Lower leg skin (tissue), 4 donors: ENCODE measurements at places on chromosomes 5 and 9.

GRCh38 chr5:56164376-56164775 lies 68.8 kb downstream of the ANKRD55 start:
- no peak for DNase-seq

DNA sequence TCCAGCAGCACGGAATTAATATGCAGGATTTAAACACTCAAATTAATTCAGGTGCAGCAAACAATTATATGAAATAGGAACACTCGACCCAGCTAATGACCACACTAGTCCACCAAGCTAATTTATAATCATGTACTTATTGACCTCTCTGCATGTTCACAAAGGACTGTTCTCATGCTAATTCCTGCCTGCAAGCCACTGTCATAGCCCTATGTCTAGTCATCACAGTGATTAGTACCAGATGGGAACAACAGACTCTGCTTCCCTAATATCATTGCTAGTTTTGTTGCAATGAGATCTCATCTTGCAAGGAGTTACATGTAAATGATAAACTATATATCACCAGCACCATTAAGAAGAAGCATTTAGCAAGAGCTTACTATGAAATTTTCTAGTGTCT lies 553.0 kb upstream of the GRAMD2B start:
- DNase-seq, result no peak

DNA sequence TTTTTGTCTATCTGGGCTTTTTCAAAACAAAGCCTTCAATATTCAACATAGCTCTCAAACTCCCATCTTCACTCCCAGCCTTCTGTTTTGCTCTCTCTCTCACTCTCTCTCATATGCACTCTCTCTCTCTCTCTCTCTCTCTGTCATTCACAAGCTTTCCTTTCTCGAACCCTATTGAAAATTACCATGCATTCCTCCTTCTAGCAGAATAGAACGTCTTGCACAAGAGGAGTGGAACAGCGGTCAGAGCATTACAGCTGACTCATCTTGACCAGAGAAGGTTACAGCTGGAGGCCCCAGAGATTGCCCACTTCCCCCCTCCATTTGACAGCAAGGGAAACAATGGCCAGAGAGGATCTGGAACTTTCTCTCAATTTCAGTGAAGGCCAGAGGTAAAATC lies 51.0 kb upstream of the LIFR start:
- no peak for DNase-seq

DNA sequence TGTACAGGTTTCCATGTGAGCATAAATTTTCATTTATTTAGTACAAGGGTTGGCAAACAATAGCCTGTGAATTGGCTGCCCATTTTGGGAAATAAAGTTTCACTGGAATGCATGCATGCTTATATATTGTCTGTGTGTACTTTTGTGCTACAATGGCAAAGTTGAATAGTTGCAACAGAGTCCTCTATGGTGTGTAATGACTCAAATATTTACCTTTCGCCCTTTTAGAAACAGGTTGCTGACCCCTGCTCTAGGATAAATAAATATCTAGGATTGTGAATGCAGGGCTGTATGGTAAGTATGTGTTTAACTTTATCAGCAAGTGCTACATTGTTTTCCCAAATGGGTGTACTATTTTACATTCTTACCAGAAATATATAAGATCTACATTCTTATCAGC lies 47.2 kb downstream of the XRCC4 start:
- no peak for DNase-seq

- DNase-seq, result no peak
These were observed 31.5 kb downstream of the CSNK1G3 start for GRCh38 chr5:123543438-123543837.

DNA sequence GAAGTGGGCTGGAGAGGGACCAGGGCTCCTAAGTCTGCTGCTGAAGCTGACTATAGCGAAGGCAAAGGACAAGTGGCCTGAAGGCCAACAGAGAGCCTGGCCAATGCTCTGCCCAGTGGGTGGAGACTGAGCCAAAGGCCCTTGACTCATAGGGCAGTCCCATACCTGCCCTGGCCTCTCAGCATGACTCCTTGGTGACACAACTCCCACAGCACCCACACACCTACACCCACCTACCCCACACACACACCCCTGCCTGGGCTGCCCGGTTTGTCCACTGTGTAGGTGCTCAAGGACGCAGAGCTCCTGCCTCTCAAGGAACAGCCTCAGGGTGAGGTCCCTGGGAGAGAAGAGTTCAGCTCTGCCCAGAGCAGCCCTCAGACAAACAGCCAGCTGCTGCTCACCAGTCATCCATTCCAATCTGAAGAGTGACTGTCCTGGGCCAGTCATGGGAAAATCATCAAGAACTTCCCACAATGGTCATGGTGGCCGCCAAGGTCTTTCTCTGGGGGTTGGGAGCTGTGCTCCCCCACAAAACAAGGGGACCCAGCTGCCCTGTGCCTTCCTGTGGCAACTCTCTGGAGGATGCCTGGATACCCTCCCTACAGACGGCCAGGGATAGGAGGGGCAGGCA lies 5.0 kb downstream of the TNIP1 start:
- no peak for DNase-seq

DNA sequence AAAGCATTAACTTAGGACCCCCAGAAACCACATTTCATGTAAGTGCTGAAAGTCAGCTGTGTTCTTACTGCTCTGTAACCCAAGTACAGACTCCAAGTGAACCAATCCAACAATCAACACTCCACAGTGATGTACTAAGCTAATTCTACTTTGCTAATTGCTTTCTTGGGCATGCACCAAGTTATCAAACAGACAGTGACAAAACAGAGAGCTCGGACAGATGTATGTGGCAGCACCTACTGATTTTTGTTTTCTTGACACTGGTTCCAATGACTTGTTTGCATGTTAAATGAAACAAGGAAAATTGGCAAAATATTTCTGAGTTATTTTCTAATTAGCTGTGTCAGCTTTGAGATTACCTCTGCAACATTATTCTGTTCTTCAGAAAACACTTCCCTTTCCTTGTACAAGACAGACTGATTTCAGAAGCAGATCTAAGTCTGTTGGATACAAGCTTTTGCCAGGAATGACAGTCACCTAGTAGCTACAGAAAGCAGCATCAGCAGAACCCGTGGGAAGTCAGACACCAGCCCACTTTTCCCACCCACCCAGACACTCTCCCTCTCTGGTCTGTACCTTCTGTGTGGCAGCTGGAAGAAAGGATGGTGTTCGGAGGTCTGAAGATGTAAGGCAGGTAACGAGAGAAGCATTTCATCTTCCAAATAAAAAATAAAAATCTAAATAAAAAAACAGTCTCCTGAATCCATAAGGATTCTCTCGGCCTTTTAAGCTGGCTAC lies 176.7 kb upstream of the PPP2R2B start:
- no peak for DNase-seq
